ENCODE measurements at places on chromosomes 11 and 22.

DNA sequence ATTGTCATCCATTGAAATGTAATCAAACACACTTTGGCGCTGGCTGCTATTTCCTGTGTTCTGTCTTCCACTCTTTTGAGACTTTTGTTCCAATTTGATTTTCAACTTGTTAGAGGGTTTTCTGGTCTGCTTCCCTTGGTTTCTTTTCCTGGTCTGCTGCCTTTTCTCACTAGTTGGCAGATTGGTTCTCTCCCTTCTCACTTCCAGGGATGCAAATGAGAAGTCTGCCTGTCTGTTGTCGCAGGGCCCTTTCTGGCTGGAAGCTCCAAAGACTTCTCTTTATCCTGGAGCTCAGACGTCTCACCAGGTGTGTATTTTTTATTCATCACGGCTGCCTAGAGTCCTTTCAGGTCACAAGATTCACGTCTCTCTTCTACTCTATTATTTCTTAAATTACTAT lies 84.0 kb downstream of the RPS6KA4 start:
- DNase-seq: no peak

- DNase-seq: peak; percentile 1
Measured at GRCh38 chr11:116379185-116379828, 393.5 kb downstream of the BUD13 start.

GRCh38 chr11:95715777-95716241 lies 73.8 kb downstream of the FAM76B start:
- peak; percentile 64 for DNase-seq

GRCh38 chr11:31259797-31260196 lies 109.7 kb downstream of the DCDC1 start:
- no peak for DNase-seq

DNA sequence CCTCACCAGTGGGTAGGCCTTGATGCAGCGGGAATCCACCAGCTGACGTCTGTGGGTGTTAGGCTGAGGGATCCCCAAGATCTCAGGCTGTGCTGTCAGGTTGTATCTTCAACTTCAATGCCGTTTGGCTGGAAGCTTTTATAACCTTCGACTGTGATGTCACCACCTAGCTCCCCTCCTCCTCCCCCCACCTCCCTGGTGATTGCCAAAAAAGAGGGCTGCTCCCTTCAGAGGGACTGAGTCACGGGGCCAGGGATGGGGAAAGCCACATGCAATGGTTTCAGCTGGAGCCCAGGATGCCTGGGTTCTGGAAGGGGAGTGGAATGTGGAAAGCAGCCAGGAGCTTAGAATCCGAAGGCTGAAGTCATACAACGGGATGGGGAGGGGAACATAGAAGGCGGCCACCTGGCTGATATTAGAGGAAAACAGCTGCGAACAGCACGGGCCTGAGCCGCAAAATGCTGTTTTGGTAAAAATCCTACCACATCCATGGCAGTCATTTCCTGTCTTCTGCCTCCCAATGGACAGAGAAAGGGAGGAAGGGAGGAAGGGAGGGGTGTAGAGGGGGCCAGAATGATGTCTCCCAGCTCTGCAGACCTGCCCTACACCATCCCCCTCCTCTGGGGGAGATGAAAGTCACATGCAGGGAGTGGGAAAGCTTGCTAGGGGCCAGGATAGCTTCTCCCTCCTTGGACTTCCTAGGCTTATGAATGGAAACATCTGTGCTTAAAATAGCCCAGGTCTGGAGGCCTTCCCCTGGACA lies at the start of gene LRRN4CL:
Gene LRRN4CL (minus strand): TSS at position 110 of the 763 bp plus-strand sequence. CDS start 1,022 bp downstream, outside the sequence.
- peak; percentile 97 for DNase-seq

DNA sequence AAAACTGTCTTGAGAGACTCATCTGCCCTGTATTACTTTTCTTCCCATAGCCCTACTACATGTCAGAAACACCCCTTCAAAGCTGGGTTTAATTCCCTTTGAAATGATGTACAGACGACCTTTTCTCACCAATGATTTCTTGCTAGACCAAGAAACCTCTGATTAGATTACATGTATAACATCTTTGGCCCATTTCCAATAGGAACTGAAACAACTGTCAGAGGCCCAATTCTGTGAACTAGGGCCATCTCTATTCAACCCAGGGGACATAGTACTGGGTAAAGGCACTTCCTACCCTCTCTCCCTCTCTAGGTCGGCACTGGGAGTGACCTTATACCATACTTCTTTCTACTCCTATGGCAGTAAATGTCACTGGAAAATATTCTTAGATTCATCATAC lies 19.4 kb downstream of the NPAT start:
- no peak for DNase-seq

- no peak for DNase-seq
Measured at GRCh38 chr22:47205554-47205953, 443.1 kb downstream of the TBC1D22A start.

DNA sequence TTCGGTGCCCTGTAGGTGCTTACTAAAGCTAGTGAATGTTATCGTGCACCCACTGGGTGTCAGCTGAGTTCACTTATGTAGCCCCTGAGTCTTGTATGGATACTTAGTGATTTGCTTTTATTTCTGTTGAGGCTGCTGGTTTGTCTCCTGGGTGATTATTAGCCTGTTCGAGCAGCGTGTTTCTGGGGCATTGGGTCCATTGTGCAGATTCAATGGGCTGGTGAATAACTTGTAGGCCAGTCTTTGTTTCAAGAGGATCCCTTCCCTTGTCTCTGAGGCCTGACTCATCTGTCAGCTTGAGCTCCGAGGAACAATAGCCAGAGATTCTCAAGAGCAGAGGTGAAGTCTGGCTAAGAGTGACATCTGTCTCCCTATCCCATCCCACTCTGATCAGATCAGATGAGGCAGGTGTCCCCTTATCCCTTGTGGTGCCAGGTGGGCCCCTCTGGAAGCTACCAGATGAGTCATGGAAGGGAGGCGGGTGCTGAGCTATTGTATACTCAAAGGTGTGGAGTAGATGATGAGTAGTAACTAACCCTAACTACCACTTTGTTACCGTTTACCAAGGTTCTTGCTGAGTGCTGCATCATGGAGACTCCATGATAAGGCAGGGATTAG lies 3.7 kb downstream of the MIAT start:
- DNase-seq: no peak

DNA sequence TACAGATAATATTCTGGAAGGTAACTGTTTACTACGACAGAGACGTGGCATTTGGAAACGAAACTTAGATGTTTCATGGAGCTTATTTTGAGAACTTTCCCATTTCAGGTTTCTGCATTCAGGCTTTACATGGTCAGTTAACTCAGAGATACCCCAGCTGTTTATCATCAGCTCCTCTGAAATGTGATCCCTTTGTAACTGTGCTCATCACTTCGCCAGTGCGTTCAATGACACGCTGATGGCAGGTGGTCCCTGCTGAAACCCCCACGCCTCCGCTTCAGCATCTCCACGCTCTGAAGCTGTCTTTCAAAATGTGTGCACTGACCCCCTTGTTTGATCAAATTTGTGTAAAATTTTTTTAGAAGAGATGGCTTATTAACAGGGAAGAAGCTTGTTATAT lies 30.5 kb downstream of the ALG12 start:
- DNase-seq: no peak

DNA sequence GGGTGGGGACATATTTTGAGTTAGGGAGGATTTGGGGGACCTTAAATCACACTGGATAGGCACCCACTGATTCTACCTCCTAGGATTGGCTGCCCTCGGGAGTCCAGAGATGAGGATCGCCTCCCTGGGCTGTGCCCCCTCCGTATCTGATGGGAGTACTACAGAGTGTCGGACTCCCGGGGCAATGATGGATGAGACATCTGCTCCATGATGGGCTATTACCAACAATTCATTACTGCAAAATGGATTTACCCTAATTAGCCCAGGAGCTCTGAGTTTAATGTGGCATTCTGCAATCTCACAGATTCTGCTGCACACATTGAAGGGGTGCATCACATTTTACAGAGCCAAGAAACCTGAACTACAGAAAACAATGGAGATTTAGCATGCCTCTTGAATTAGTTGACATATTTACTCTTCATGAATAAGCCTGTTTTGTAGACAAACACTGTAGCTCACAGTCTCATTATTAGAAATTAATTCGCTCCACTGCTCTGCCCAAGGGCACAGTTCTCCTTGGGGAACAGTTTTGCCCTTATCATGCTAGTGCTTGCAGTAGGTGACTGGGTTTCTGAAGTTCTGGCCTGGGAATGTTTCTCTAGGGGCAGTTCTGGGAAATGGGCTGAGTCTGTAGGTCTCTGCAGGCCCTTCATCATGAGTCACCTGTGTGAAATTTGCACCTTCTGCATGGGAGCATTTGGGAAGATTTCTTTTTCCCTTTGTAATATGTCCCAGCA lies 217.1 kb upstream of the PLET1 start:
- DNase-seq: no peak

DNA sequence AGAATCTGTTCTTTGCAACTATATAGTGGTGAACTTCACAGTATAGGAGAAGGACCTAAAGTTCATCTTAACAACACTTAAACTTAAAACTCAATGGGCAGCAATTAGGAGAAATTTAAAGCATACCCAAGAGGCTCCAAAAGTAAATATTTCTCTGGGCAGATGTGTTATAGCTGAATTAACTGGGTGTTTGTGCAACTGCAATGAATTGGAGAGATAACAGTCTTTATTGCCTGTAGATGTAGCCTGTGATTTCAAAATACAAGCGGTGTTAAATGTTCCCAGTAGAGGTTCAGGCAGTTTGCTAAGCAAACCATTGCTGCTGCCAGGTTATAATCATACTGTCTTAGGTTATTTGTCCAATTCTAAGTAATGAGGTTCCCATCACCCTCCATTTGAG lies 294.1 kb upstream of the MTNR1B start:
- no peak for DNase-seq

- DNase-seq: no peak
Measured at GRCh38 chr22:21570398-21570797, 2.9 kb downstream of the UBE2L3 start.

GRCh38 chr11:12099132-12099873 lies 11.1 kb upstream of the MICAL2 start:
- peak; percentile 58 for DNase-seq

DNA sequence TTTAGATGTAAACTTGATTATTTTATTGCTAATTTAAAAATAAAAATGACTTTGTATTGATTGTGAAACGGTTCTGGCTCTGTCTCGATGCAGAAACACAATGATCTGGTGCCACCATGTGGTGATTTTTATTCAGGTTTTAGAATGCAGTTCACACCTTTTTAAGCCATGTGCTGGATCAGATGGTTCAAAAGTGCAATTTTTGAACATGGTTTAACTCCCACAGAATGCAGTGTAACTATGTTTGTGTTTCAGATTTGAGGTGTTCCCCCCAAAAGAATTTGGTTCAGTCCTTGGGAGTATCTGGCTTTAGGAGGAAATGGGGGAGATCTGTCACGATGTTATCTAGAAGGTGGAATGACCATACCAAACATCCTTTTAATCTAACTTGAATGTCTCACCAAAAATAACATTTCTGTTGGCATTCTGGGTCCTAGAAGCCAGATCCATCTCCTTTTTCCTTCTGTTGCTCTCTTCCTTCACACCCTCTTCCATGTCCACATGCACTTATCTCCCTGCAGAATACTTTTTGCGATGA lies 7.9 kb downstream of the MRPL16 start:
- peak; percentile 68 for DNase-seq

GRCh38 chr11:92740276-92740675 lies 229.2 kb upstream of the MTNR1B start:
- no peak for DNase-seq

DNA sequence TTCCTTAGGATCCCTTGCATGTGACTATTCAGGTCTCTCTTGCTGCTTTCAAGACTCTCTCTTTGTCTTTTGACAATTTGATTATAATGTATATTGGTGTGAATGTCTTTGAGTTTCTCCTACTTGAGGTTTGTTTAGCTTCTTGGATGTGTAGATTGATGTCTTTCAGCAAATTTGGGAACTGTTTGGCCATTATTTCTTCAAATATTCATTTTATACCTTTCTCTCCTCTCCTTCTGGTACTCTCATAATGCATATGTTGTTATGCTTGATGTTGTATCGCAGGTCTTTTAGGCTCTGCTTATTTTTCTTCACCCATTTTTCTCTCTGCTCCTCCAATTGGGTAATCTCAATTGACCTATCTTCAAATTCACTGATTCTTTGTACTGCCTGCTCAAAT lies 44.2 kb downstream of the OR2AT4 start:
- DNase-seq: no peak

DNA sequence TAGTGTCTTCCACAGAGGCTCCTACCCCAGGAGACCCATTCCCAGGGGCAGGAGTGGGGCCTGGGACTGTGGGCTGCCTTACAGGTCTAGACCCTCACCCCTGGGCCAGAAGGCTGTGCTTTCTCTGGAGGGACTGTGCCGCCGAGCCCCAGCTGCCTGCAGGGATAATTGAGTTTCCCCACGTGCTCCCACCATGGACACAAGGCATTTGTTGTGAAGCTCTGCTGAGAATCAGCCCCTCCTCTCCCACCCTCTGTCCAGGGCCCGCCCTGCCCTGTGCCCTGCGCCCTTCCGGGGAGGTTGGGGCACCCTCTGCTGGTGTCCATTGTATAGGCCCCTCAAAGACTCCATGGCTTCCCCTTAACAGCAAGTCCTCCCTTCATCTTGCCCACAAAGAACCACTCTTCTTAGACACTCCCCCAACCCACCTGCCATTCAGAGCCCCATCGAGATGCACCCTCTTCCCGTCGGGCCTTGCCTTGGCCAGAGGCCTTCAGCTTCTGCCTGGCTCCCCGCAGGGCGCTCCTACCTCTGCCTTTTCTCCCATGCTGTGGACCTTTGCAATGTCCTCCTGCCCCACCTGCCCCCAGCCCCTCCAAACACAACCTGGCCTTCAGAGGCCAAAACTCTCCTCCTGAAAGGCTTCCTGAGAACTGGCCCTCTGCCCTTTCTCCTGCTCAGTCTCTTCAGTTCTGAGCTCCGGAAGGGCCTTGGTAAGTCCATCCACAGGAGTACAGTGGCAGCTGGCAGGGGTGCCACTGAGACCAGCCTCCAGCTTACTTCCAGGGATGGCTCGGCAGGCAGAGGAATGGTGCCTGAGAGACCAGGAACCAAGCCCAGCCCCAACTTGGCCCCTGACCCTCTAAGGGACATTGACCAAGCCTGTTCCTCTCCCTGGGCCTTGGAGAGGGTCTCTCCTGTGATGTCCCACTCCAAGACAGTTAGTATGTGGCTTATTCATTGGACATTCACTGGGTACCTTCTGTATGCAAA lies 22.4 kb downstream of the DUSP8 start:
- no peak for DNase-seq

DNA sequence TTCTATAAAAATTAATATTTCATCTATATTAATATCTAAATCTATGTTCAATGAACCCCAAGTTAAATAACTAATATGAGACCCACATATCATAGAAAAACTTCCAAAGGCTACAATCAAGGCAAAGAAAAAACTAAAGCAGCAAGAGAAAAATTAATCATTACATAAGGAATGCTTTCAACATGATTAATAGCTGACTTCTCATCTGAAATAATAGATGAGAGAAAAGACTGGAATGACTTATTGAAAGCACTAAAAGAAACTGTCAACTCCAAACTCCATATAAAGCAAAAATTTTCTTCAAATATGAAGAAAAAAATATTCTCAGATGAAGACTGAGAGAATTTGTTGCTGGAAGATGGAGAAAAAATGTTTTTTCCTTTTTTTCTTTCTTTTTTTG lies 13.0 kb downstream of the TRIM5 start:
- DNase-seq: no peak

- DNase-seq: no peak
Measured at GRCh38 chr11:74072286-74072685, 63.4 kb upstream of the UCP3 start.

Measured in fibroblast of mammary gland (primary cell).